Stimulated activated naive CD8-positive, alpha-beta T cell treated with anti-CD3 and anti-CD28 coated beads, Interleukin-15, amount 100 ng/mL, for 72 hours (primary cell): ENCODE measurements at places on chromosomes 7 and 10.
A peak's percentile ranks its signal among the peaks of the same experiment; 100 is the strongest.

DNA sequence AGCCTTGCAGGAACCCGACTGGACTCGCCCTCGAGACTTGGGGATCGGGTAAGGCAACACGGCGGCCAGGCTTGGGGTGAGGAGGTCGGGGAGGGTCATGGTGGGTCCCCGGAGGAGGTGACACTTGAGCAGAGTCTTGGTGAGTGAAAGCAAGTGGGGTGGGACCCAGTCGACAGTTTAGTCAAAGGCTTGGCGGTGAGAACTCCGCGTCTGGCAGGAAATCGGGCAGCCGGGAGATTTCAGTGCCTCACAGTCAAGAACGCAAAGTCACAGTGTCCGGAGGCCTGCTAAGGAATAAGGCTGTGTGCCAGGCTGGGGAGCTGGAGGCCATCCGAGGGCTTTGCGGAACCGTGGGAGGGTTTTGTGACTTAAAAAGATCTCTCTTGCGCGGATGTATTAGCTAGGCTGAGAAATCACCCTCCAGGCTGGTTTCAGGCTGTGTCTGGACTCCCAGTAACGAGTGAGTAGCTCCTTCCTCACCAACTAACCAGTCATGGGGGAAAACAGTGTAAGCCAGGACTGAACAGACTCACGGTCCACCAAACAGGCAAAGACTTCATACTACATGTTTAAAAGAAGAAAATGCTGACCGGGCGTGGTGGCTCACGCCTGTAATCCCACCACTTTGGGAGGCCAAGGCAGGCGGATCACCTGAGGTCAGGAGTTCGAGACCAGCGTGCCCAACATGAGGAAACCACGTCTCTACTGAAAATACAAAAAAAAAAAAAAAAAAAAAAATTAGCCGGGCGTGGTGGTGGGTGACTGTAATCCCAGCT, 613 bp downstream of the AP5Z1 start:
- no peak for DNase-seq

GRCh38 chr10:98168766-98169165, 34.3 kb downstream of the R3HCC1L start:
- no peak for DNase-seq

GRCh38 chr10:59803714-59804113, 50.5 kb upstream of the MRLN start:
- no peak for DNase-seq

DNA sequence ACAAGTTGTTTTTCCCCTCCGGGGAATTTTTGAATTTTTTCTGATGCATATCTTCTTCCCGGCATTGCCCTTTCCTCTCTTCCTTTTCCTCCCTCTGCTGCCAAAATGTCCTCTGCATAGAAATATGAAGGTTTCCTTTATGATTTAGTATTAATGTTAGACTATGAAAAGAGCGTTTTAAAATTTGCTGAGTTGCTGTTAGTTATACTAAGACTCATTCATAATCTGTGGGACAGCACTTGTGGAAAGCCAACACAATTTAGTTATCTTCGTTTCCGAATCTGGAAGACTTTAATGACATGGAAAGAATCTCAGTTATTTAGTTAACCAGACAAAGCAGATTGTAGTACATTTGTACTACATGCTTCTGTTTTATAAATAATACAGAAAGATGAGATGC, 25.0 kb downstream of the POU6F2 start:
- DNase-seq: no peak

DNA sequence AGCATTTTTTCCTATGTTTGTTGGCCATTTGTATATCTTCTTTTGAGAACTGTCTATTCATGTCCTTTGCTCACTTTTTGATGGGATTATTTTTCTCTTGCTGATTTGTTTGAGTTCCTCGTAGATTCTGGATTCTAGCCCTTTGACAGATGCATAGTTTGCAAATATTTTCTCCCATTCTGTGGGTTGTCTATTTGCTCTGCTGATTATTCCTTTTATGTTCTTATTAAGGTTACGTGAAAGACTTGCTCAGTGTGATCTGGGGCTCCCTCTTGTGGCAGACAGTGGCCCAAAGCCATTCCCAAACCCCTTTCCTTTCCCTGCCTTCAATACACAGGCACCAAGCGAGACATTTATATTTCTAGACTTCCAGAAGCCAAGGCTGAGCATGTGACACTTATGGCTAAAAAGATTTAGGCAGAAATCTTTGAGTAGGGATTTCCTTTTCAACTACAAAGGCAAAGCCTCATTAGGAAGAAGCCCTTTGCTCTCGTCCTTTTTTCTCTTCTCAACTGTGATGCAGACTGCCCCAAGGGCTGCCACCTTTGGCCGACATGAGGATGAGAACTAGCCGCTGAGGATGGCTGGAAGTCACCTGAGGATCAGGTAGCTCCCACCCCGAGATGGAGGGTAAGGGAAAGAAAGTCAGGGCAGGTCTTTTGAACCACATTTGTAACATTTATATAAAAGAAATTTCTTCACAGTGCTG, 23.6 kb downstream of the ST8SIA6 start:
- peak; percentile 31 for DNase-seq

DNA sequence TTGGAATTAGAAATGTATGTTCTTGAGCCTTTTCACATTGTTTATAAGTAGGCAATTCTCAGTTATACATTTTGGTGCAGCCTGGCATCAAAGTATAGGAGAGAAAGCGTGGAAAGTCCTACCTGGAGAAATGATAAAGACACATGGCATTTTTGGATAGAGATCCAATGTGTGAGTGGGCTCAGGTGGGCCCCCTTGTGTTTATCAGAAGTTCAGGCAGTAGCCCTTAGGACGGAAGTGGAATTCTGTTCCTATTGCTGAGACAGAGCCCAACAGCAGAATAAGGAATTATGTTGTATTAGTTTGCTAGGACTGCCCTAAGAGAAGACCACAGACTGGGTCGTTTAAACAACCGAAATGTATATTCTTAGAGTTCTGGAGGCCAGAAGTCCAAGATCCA, 85.2 kb upstream of the AMPH start:
- no peak for DNase-seq

DNA sequence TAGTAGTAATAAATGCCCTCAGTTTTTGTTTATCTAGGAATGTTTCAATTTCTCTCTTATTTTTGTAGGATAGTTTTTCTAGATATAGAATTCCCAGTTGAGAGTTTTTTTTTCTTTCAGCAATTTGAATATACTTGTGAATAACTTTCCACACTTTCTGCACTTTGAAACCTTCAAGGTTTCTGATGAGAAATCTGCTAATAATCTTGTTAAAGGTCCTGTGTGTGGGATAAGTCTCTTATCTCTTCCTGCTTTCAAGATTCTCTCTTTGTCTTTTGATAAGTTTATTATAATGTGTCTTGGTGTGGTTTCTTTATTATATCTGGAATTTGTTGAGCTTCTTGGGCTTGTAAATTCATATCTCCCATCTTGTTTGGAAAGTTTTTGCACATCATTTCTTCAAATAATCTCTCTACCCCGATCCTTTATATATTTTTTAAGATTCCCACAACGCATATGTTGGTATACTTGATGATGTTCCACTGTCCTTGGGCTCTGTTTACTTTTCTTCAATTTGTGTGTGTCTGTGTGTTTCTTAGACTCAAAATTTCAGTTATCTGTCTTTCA, 103.5 kb downstream of the MKX start:
- no peak for DNase-seq

DNA sequence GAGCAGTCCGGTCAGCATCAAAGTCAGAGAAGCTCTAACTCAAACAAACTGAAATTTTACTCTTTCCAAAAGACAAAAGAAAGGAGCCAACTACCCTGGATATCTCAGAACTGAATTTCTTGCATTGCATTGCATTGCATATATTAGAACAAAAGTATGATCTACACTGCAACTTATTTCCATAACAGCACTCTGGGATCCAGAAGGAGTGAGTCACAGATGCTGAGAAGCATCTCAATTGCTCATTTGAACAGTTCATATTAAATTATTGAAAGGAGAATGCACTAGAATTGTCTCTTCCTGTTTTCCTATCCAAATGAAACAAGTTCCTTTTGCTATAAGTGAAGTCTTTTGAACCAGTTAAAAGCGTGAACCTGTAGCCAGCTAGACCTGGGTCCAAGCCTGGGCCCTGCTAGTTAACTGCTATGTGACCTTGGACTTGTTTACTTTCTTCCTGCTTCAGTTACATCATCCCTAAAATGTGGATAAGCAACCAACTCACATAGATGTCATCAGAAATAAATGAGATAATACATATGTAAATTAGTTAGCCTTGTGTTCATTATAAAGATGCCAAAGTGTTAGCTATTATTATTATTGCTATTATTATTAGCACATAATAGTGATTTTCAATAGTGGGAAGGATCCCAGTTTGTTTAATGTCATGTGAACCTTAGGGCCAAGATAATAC, 184.1 kb downstream of the CREB5 start:
- DNase-seq: no peak

DNA sequence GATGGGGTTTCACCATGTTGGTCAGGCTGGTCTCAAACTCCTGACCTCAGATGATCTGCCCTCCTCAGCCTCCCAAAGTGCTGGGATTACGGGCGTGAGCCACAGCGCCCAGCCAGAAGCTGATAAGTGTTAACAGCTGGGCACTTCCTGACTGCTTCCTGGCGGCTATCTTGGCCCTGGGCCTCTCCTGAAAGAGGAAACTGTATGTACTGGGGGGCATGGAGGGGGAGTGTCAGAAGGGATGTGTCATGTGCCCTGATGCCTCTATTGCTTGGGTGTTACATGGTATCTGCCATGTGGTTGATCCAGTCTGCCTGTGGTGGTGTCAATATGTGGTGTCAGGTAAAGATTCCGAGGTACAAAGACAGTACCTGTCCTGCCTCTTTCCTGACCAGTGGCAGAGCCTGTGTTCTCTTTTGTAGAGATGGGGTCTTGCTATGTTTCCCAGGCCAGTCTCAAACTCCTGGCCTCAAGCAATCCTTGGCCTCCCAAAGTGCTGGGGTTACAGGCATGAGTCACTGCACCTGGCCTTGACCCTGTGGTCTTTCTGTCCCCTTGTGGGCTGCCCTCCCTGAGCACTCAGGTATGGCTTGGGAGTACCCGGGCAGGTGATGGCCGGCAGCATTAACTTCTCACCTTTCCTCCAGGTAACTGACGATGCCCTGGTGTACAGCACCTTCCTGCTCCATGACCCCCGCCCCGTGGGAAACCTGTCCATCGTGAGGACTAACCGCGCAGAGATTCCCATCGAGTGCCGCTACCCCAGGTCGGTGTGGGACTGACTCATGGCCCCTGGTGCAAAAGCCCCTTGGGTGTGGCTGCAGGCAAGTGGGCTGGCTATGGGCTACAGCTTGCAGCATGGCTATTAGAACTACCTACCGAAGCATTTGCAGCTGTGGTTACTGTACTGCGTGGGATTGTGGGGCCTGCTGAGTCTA, 4.4 kb downstream of the ZP3 start:
- DNase-seq: no peak

- no peak for DNase-seq
Measured at GRCh38 chr7:143487566-143487965, 9.9 kb downstream of the TAS2R41 start.

DNA sequence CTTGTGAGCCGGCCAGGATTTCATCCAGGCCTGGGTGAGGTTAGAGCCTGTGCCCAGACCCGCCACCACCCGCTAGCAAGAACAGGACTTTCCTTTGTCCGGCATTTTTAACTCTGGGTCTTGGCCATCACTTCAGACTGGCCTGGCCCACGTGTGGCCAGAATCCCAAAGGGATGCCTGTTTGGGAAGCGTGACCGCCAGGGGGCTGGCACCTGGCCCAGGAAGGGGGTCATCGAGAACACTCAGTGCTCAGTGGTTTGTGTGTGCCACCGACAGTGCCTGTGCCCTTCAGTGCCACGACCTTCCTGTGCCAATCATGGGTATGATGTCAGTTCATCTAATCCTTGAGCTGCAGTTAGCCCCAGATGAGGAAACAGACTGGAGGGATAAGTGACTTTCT, 85.0 kb downstream of the ZMIZ1 start:
- no peak for DNase-seq

DNA sequence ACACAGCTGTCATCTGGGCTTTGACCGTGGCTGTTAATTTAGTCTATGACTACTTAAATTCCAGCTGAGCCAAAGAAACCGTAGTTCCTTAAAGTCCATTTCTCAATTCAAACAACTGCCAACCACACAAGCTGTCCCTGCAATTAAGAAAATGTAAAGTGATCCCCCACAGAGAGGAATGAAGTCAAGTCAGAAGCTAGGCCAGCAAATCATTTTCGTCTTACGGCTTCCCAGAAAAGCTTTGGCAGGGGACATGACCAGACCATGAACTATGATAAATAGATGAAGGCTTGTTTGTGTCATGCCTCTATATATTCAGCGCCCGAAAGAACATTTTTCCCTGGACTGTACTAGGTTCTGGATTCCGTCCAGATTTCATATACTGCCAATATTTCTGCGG, 54.6 kb downstream of the HACD1 start:
- no peak for DNase-seq

DNA sequence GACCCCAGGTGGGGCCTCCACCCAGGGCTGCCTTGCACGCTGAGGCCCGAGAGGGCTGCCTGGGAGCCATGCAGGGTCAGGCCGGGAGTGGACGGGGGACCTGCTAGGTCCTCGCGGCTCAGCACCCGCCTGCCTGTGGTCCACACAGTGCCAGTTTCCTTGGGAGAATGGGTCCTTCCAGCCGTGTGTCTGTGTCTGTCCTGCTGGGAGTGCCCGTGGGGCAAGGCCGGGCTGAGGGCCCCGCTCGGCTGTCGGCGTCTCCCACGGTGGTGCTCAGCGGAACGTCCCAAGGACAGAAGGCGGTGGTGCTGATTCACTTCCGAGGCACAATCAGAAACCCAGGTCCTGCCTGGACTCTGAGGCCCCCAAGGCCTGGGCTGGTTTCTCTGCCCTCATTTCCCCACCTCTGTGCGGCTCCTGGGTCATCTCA, 23.2 kb upstream of the GTPBP4 start:
- DNase-seq: no peak

DNA sequence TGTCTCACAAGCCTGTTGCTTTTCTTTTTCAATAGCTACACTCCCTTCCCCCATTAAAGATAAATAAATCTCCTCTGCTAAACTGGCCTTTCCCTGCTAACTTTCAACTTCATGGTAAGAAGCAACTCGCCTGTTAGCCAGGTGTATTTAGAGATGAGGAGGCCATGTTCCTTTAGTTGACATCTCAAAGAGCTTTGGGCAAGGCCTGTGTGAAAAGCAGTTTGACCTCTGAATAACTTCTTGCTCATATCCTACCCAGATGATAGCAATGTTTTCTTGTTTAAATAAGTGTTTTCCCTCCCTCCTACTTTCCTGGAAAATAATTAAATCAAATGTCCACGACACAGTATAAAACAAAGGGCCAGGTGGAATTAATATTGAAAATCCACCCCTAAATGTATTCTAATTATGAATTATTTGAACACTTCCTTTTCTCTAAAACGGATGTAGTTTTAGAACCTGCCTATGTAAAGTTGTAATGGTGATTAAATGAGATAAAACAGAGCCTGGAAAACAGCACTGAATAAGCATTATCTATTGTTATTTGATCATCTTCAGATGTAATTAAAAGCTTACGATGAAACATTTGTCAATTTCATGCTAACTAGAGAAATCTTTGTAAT, 78.5 kb downstream of the HGF start:
- DNase-seq: no peak

- DNase-seq: no peak
Measured at GRCh38 chr10:76282061-76283025, 850.9 kb downstream of the LRMDA start.
